ENCODE measurements at places on chromosomes 13 and 19. TPM values are rescaled to one million over a fixed set of nuclear protein-coding genes. Genes with fewer than 3 reads are reported as not detected.
A peak's percentile ranks its signal among the peaks of the same experiment; 100 is the strongest.

DNA sequence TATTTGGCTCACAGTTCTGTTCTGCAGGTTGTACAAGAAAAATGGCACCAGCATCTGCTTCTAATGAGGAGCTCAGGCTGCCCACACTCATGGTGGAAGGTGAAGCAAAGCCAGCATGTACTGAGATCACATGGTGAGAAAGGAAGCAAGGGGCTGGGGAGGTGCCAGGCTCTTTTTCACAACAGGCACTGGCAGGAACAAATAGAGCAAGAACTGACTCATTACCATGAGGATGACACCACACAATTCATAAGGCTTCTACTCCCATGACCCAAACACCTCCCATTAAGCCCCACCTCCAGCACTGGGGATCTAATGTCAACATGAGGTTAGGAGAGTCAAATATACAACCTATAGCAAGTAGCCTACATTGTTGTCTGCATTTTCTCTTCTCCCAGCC is 522.6 kb downstream of the RFC3 start:
- peak; percentile 36 for DNase-seq

DNA sequence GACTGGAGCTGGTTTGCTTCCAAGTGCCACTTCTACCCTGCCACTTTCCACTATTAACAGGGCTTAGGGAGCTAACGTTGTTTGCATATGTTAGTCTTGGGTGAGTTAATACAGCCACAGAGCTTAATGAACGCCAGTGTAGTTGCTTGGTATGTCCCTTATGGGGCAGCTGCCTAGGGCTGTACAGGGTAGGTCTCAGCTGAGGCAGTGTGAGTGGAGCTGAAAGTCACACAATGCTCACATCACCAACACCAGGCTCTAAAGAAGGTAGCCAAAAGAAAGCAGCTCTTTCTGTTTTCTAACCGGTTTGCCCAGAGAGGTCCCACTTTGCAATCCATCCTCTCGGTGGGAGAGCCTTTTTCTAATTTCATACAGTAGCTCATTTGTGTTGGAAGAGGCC is 186.2 kb downstream of the RGCC start:
- DNase-seq: no peak

GRCh38 chr13:102472650-102473049 is 70.8 kb upstream of the FGF14 start:
- no peak for DNase-seq

- DNase-seq: no peak
These were observed 6.0 kb downstream of the SSC5D start for GRCh38 chr19:55494172-55494761.

Gene MCF2L
- total RNA-seq: 58.6 TPM

Gene RASGRP4
- 8.4 TPM for total RNA-seq

Gene C19orf38
- total RNA-seq: not detected

Gene ZNF536
- total RNA-seq: 13.4 TPM
